ENCODE measurements at places on chromosomes 7 and 10.

- no peak for DNase-seq
These were observed 47.9 kb upstream of the FEZF1 start for GRCh38 chr7:122352454-122352853.

GRCh38 chr10:53601260-53601875, 828.8 kb upstream of the MBL2 start:
- peak; percentile 17 for DNase-seq

- peak; percentile 55 for DNase-seq
These were observed 17.9 kb downstream of the TES start for GRCh38 chr7:116228241-116228640.

- DNase-seq: no peak
These were observed 26.2 kb downstream of the MINDY4 start for GRCh38 chr7:30797176-30798040.

DNA sequence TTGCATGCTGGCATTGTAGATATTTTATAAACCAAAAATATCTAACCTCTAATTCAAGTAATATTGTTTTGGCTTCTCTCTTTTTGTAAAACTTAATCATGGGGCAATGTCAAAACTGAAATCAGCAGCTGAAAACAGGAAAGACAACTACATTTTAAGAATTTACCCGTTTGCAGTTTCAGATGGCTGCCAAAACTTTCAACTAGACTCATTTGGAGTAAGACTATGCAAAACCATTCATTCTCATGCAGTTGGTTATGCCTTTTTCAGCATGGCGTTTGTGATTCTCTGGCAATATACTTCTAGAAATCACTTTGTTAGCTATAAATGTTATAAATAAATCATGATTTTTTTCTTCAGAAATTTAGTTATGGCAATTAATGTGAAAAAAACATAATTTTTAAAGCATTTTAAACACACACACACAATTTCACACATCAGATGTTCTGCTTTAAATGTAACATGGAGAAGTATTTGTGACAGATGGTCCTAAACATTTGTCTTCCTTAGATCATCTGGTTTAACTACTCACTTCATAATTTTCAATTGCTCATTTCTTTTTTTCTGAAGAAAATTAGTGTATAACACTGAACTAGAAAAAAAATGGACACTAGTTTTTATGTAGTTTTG, 116.4 kb downstream of the ITGB8 start:
- no peak for DNase-seq

- no peak for DNase-seq
These were observed 81.0 kb upstream of the LRRC4 start for GRCh38 chr7:128112018-128112780.

GRCh38 chr10:100554902-100555301, 19.2 kb downstream of the HIF1AN start:
- no peak for DNase-seq

- DNase-seq: no peak
These were observed 901.7 kb downstream of the KCNMA1 start for GRCh38 chr10:76735866-76736265.

DNA sequence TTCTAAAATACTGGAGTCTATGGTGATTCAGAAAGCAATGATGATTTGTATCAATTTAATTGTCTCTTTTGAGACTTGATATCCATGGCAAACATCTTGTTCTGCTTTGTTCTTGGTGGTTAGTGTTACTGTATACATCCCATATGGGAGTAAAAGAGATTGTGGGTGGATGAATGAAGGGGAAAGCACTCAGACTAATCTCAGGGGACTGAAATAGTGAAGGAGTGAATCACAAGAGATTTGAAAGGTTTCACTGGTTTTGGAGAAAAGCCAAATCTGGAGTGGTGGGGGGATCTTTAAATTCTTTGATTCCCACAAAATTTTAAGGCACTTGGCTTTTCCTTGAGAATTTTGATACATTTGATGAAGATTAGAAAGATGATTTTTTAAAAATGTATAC, 369.4 kb downstream of the INHBA start:
- DNase-seq: peak; percentile 98

GRCh38 chr10:132136097-132136521, 50.6 kb upstream of the DPYSL4 start:
- DNase-seq: no peak

DNA sequence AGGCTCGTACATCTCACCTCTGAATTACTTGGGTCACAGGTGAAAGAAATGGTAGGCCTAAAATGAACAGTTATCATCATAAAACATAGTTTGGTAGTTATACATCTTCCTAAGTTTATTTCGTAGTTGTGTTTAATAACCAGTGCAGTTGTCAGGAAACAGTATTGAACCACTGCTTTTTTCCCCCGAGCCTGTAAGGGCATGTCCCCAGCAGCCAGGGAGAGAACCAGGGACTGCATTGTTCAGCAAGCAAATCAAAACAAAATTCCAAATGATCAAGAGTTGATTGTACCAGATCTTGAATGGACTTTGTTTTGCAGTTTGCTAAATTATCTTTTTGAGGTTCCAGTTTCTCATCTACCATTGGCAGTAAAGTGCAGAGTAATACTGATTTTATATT, 2.4 kb downstream of the EIF4H start:
- DNase-seq: no peak

GRCh38 chr7:107277331-107277730, 108.5 kb downstream of the HBP1 start:
- no peak for DNase-seq

DNA sequence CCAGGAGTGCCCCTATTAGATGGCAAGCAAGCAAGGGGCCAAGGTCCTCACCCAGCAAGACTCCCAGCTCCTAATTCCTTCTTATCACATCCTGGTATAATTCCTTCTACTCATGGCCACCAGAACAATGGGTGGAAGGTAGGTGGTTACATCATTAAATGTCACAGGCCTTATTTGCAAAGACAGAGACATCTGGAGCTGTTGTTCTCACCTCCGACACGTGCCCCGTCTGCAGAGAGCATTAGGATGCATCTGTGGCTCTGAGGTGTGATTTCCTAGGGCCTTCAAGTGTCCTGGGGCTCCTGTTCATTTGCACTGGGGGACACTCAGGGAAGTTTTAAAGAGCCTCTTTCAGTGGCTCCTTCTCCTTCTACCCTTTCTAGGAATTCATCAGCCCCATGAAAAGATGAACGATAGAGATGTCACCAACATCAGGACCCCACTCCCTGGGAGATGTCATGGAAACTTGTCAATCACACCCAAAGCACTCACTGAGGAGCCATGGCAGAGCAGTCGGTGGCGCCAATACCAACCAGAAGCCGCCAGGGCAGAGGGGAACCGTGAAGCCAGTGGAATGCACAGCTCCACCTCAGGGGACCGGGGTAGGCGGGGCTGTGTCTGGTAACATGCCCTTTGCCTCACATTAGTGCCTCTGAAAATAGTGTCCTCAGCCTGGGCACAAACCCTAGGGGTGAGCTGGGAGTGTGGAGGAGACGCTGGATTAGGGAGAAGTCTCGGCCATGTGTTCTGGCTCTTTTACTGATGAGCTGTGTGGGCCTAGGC, 2.9 kb upstream of the ATP6V0E2 start:
- DNase-seq: no peak

DNA sequence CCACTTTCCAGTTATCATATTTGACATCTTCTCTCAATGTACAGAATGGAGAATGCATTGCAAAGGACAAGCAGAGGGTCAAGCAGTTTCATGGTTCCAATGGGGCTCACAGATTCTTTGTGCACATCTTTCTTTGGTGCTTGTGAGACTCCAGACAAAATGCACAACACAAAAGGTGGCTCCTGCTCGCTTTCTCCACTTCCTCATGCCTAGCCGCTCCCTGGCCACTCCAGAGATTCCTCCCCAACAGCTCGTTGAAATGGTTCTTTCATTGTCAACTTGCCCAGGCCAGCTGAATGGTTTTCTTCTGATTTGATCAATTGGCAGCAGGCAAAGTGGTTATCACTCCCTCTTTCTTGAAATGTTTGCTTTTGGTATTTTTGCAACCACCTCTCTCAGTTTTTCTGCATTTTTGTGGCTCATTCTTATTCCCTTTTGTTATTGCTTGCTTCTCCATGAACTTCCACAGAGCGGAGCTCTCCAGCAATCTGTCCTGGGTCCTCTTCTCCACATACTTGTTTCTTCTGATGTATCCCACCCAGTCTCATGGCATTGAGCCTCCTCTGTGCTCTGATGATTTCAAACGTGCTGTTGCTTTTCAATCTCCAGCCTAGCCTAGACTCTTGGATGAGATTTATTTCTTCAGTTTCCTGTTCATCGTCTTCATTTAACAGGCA, 507.8 kb upstream of the MKI67 start:
- DNase-seq: peak; percentile 45

- DNase-seq: peak; percentile 61
These were observed 630 bp downstream of the RSBN1L start for GRCh38 chr7:77696643-77697534.

DNA sequence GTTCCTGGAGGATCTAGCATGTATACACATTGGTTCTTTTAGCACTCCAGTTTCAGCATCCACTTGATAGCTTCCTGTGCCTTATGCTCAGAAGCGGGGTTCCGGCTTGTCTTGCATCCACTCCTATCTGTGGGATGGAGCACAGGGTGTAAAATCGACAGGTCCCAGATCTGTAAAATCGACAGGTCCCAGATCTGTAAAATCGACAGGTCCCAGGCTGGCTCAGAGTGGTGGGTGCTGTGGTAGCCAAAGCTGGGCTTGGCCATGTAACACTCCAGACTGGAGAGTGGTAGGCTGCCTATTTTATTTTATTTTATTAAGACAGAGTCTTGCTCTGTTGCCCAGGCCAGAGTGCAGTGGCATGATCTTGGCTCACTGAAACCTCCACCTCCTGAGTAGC, 30.3 kb downstream of the HECW1 start:
- no peak for DNase-seq

- no peak for DNase-seq
These were observed 53.3 kb downstream of the TPST1 start for GRCh38 chr7:66258409-66258808.

GRCh38 chr7:101984133-101984879, 166.9 kb downstream of the CUX1 start:
- no peak for DNase-seq

DNA sequence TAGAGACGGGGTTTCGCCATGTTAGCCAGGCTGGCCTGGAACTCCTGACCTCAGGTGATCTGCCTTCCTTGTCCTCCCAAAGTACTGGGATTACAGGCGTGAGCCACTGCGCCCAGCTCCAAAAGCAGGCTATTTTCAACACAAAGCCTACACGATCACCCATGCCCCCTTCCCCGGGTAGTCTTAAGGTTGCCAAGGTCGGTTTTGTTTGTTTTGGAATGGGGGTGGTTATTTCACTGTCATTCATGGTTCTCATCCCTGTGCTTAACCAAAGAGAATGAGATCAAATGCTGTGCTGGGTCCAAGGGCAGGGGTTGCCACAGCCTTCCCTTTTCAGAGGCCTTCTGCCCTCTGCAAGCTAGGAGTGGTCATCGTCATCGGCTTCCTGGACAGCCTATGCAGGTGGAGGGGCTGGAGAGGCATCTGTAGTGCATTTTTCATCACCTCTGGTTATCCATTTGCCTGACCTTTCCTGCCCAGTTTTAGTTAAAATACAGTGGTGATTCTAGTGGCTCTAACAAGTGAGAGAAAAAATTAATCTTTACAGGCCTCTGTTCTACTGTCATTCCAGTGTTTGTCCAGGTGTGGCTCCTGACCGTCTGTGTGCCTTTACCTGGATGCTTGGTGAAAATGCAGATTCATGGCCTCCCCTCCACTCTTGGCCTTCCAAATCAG, 11.4 kb downstream of the BLVRA start:
- no peak for DNase-seq
